RWPE1 (cell line): ENCODE measurements at places on chromosomes 5 and 9.

GRCh38 chr9:27367175-27367798, 70.3 kb upstream of the EQTN start:
- no peak for DNase-seq

GRCh38 chr5:119789406-119790117, 160.2 kb downstream of the FAM170A start:
- DNase-seq, result no peak

GRCh38 chr9:94932652-94933510, 206.4 kb downstream of the AOPEP start:
- DNase-seq, result no peak

GRCh38 chr9:117354997-117355396, 59.9 kb downstream of the ASTN2 start:
- DNase-seq, result no peak

GRCh38 chr5:73883646-73884045, 257.6 kb downstream of the ARHGEF28 start:
- no peak for DNase-seq

DNA sequence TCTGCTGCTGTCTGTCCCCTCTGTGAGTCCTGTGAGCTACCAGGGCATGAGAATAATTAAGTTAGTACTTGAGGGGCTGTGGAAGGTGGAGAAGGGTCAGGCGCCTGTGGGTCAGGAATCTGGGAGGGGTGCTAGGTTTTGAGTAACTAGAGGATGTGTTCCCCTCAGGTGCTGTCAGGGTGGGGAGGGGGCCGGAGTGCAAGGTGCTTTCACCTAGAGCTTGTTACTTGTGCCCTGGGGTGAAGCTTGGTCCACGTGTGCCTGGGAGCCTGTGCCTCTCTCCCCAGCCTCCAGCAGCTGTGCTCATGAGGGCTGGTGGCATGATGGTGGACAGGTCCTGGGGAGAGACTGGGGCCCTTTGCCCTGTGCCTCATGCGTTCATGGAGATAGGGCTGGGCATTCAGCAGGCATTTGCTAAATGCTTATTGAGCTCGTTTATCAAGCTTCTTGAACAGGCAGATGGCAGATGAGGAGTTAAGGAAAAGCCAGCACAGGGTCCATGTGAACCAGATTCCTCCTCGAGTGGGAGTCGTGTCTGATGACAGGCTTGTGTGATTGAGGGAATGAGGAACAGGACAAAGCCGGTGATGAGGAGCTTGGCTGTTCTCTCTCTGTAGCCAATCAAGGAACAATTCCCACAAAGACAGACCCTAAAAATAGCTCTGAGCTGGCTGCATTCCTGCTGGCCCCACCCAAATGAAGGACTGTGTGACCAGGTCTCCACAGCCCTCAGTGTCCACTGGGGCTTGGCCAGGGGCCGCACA, 40.9 kb downstream of the CACNA1B start:
- DNase-seq, result no peak
